Fibroblast of the conjunctiva (primary cell): ENCODE measurements at places on chromosomes 11 and 22.
A peak's percentile ranks its signal among the peaks of the same experiment; 100 is the strongest.

- no peak for DNase-seq
These were observed 41.8 kb upstream of the SCN3B start for GRCh38 chr11:123696183-123696582.

DNA sequence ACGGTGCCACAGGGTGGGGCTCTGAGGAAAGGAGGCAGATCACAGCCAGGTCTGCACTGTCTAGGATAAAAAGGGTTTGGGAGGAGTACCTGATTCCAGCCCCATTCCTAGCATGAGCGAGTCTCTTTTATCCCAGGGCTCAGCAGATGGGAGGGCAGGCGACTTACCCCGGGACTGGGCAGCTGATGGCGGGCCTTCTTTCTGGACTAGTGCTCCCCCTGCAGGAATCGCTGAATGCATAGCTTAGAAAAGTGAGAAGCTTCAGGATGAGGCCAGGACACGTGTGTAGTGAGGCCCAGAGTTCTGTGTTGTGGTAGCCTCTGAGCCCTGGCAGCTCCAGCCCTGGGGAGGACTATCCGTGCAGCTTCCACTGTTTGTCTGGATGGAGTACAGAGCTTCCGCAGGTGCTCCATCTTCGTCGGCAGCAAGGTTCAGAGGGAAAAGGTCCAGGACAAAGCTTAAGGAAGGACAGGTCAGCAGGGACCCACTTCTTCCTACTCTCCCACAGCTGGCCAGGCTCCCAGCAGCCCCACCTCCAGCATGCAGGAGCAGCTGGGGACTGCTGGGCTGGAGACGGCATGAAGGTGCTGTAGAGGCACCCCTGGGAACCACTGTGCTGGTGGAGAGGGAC, 30.4 kb downstream of the COMMD9 start:
- DNase-seq, result peak; percentile 79

DNA sequence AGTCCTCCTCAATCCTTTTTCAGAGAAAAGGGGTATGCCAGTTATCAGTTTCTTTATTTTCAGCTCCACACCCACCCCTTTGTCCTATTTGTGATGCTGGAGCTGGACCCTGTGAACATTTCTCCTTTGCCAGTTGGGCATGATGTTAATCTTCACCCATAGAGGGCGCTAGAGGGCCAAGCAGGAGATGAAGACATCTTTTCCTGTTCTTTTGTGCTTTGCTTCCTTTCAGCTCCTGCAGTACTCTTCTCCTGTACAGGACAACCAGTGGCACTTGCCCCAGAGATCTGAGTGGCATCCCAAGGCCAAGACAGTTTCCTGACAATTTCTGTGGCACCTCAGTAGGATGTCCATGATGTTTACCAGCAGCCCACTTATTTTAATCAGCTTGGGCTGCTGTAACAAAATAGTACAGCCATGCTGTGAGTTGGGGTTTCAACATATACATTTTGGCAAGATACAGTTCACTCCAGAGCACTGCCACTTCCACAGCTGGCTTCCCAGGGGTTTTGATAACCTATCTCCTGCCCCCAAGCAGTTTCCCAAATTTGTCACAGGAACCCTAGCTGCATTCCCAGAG, 4.6 kb downstream of the SAA2 start:
- peak; percentile 60 for DNase-seq

- no peak for DNase-seq
These were observed 1046.7 kb downstream of the DLG2 start for GRCh38 chr11:84580428-84580827.

DNA sequence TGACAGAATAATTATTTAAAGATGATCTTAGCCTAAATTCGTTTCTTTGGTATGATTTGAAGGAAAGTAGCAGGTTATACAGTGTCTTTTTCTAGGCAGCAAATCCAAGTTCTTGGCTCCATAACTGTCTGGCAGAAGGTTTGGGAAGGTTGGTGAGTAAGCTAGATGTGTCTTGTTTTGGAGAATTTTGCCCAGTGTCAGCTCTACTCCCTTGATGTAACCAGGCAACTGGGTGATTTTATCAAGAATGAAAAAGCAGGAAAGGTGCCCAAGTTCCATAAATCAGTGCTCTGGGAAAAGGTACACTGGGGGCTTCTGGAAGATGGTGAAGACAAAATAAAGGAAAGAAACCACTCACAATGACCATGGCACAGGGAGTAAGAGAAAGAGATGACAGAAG, 71.5 kb upstream of the USP47 start:
- no peak for DNase-seq

DNA sequence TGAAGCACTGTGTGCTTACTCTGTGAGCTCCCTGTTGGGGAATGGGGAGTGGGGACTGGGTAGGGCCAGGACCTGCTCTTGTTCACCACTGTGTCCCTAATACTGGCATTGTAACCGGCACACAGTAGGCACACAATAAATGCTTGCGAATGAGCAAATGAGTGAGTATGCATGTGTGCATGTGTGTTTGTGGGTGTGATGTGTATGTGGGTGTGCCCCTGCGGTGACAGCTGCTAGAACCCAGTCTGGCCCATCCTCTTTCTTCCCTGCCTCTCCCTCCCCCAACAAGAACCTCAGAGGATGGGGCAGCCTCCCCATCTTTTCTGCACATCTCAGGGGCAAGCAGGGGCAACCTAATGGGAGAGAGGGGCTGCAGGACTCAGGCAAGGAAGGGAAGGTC, 90.5 kb downstream of the MN1 start:
- no peak for DNase-seq

- no peak for DNase-seq
These were observed 35.7 kb downstream of the DAGLA start for GRCh38 chr11:61715867-61716266.

- peak; percentile 48 for DNase-seq
These were observed 36.6 kb downstream of the GAS2 start for GRCh38 chr11:22703040-22703439.

GRCh38 chr22:30564045-30564760, 10.3 kb downstream of the GAL3ST1 start:
- no peak for DNase-seq

GRCh38 chr22:27057717-27058116, 400.3 kb downstream of the MIAT start:
- DNase-seq, result no peak

DNA sequence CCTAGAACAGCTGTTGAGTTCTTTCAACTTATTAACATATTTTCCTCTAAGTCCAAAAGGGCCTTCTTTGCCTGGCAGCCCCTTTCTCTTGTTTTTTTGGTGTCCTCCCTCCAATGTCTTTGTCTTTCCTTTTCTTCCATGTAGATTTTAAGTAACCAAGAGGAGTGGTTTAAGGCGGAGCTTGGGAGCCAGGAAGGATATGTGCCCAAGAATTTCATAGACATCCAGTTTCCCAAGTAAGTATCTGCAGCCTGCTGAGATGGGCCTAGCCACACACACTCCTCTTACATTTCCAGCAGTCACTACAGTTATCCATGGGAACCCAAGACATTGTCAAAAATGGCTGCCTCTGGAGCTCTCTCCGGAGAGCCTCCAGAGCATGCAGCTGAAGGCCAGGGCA, 4.5 kb upstream of the TMA7B start:
- DNase-seq, result no peak

DNA sequence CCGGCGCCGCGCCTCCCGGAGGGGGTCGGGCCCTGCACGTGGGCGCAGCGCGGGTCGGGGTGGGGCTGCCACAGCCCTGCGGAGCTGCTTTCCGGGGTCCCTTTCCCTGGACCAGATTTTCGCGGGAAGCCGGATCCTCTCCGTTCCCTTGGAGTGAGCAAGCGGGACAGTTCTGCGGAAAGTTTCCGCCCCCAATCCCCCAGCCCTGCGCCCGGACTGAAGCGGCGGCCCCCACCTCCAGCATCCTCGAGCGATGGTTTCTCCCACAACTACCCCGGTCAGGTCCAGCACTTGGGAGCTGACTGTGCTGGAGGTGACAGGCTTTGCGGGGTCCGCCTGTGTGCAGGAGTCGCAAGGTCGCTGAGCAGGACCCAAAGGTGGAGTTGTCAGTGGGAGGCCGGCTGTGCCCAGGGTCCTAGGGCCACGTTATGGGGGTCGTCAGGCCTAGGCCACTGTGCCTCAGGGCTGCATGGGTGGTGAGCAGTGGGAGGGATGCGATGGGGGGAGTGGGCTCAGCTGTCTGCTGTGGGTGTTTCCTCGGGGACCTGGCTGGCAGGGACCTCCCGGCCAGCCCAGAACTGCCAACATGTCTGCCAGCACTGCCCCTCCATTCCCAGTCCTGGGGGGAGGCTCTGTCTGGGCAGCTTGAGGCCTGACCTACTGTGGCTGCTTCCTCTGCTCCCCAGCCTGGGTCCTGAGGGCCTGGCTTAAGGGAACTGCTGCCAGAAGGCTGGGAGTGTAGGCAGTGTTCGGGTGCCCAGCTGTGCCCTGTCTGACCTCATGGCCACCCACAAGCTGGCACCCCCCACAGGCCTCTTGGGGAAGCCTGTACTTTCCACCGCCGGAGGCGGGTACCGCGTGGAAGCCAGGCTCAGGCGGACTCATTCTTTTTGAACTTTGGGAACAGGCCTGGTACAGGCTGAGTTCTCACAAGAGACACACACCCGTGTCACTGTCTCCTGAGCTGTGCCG, 726 bp downstream of the ST3GAL4 start:
- no peak for DNase-seq

DNA sequence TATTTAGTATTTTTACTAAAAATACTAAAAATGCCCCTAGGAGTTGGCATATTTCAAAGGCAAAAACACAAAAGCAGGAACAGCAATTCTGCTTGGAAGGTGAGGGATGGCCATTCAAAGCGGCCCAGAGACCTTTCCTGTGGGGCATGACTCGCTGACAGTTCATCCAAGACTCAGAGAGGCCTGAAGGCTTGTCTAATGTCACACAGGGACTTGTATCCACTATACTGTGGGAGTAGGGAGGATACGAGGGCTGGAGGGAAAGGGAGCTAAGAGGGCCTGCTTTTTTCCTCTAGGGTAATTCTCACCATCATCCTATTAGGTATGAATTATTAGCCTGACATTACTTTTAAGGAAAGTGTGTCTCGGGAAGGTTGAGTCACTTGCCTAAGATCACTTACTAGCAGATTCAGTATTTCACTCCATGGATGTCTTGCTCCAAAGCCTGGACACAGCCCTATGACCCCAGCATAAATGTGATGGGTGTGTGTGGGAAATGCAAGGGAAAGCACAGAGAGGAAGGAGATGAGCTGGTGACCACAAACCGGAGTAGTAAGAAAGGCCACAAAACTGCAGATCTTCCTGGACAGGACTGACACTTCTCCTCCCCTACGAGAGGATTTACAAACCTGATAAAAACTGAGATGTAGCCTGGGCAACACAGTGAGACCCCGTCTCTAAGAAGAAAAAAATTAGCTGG, 16.7 kb upstream of the UCP3 start:
- DNase-seq, result no peak

DNA sequence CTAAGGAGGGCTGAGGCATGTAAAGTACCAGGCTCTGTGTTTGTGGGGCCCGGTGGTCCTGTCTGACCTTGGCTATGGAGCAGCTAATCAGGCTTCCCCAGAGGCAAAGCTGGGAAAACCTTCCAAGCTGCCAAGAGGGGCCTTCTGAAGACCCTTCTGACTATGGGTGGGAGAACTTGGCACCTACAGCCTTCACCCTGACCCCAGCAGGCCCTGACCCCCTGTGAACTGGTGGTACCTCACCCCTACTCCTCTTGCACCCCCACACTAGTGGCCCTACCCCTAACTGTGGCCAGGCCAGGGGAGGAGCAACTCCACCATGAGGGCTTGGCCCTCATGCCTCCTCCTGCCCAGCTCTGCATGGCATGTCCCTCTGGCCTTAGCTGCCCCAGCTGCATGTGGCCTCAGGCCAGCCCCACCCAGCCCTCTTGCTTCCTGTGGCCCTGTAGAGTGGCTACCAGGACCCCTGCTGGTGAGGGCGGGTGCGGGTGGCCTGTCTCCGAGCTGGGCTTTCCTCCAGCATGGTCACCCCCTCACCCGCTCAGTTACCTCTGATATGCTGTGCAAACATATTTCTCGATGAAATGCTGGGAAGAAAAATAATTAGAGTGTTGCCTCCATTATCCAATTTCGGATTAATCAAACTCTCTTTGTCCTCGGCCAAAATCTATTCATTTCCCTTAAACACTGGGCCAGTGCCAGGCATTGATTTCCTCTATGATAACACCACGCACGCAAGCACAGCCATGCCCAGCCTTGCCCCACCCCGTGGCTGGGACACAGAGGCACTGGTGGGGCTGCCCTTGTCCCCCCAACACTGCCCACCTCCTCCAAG, 7.5 kb downstream of the GNAZ start:
- DNase-seq, result no peak

GRCh38 chr11:7536100-7536499, 22.3 kb downstream of the PPFIBP2 start:
- no peak for DNase-seq

GRCh38 chr11:68998390-68998911, 14.6 kb downstream of the MRGPRF start:
- no peak for DNase-seq

DNA sequence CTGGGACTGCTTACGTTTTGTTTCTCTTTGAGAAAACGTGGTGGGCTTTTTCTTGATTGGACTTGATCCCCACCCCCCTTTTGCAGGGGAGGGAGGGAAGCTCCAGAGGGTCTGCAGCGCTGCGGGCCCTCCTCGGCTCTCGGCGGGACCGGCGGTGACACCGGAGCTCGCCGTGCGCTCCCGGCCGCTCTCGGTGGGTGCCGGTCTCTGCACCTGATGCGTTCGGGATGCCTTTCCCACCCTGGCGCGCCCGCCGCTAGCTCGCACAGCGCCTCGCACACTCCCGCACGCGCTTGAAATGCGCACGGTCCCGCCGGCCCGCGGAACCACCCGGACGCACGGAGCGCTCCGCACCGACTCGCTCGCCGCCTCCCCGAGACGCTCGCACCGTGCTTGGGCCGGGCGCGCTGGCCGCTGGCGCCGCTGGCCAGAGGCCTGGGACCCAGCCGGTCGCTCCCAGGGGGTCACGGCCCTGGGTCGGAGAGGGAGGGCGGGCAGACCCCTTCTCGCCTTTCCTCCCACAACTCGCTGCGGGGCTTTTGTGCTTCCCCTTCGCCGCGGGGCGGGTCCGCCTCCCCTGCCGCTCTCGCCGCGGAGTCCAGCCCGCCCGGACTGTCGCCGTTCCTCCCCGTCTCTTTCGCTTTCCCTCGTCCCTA, 1.0 kb downstream of the ZBTB16 start:
- no peak for DNase-seq

DNA sequence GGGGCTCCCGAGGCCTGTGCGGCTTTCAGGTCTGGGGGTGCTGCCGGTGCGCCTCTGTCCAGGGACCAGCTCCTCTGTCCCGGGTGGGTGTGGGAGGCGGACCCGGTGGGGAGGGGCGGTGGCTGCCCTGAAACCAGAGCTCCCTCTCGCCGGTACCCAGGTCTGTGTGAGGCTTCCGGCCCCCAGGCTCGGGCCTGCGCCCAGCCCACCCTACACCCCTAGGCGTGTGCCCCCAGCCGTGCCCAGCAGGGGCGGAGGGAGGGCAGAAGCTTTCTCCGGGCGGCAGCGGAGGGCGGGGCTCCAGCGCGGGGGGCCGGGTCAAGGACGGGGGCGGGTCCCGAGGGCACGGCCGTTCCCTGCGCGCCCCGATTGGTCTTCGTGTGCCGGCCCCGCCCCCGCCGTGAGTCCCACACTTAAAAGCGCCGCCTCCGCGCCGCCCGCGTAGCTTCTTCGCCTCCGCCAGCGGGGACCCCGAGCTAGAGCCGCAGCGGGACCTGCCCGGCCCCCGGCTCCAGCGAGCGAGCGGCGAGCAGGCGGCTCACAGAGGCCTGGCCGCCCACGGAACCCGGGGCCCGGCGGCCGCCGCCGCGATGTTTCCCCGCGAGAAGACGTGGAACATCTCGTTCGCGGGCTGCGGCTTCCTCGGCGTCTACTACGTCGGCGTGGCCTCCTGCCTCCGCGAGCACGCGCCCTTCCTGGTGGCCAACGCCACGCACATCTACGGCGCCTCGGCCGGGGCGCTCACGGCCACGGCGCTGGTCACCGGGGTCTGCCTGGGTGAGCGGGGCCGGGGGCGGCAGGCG, 616 bp downstream of the PNPLA2 start:
- peak; percentile 68 for DNase-seq

- DNase-seq, result no peak
These were observed 113.0 kb downstream of the ADAMTS15 start for GRCh38 chr11:130561441-130561881.
